SJSA1 (cell line): ENCODE measurements at places on chromosomes 12 and 14. TPM values are rescaled to one million over a fixed set of nuclear protein-coding genes. Genes with fewer than 3 reads are reported as not detected.

DNA sequence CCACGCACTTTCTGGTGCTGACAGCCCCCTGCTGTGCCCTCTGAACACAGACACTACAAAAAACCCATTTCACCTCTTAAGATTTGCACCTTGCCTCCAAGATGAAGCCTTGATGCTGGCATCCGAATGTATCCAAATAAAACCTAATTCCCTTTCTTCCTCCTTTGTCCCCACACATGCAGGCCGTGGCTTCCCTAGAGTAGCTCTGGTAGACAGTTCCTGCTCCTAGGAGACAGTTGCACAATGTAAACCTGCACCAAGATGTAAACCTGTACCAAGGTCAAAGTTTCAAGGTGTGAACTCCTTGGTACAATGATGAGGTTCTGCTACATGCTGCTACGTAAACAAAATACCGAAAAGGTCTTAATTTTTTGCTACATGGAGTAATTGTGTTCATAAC lies 625 bp upstream of the ABHD12B start:
- DNase-seq, result no peak

DNA sequence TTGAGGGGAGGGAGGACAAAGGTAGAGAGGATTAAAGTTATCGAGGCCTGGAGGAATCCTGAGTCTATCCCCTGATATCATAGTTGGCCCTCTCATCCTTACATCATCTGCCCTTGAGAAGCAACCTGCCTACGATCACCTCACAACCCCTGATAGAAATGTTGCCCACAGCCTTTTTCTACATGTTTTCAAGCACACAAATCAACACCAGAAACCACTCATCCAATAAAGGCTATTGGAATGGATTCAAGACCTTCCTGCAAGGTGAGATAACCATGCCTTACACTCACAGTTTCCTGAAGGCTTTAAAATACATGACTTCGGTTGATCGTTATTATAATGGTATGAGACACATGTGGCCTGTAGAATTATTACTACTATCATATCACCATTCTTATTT lies 175.7 kb upstream of the EGLN3 start:
- DNase-seq, result no peak

- peak; percentile 5 for DNase-seq
Observed at GRCh38 chr12:102095677-102096263, 24.1 kb downstream of the NUP37 start.

- DNase-seq, result no peak
Observed at GRCh38 chr12:111687255-111687654, 1.4 kb downstream of the ACAD10 start.

GRCh38 chr12:81502912-81503695 lies 256.0 kb downstream of the PPFIA2 start:
- no peak for DNase-seq

- no peak for DNase-seq
Observed at GRCh38 chr12:76708296-76708695, 55.6 kb upstream of the ZDHHC17 start.

DNA sequence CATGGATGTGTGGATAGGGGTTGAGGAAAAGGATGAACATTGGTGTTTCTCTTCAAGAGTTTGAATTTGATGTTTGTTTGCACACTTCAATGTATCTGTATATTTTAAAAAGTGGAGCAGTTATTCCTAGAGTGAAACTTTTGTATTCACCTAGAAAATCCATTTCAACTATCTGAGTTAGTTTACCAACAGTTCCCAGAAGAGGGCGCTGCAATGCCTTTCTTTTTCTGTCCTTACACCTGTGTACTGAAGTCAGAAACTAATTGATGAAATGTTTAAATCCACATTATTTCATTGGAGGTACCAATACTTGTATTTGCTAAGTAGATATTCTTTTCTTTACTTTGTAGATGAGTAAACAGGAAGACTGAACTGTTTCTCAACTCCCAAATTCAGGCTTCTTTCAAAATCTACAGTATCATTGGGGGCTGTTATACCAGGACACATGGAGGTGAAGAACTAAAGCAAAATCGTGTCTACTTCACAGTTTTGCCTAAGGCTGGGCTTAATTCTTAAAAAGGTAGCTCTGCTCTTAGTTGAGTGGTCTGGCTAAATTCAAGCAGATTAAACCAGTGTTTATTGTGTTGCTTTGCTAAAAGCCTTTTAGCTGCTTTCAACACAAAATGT lies 26.6 kb upstream of the KLRB1 start:
- no peak for DNase-seq

DNA sequence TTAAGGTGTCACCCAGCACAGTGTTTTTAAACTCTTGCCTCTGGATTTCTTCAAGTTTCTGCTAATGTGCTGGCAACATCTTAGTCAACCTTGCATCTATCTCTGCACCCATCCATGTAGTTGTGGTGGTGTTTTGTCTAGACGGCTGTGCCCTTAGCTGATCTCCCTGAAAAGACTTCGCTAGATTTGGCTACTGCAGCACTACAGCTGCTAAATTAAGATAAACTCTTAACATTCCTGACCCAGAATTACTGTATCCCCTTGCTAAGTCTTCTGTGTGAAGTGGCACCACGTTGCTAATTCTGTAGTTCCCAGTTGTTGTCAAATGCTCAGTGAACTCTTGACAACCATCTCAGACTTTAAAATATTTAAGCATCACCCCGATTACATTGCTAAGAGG lies 66.8 kb downstream of the SRGAP1 start:
- DNase-seq, result no peak

- DNase-seq, result no peak
Observed at GRCh38 chr14:79080040-79080439, 909.9 kb downstream of the NRXN3 start.

DNA sequence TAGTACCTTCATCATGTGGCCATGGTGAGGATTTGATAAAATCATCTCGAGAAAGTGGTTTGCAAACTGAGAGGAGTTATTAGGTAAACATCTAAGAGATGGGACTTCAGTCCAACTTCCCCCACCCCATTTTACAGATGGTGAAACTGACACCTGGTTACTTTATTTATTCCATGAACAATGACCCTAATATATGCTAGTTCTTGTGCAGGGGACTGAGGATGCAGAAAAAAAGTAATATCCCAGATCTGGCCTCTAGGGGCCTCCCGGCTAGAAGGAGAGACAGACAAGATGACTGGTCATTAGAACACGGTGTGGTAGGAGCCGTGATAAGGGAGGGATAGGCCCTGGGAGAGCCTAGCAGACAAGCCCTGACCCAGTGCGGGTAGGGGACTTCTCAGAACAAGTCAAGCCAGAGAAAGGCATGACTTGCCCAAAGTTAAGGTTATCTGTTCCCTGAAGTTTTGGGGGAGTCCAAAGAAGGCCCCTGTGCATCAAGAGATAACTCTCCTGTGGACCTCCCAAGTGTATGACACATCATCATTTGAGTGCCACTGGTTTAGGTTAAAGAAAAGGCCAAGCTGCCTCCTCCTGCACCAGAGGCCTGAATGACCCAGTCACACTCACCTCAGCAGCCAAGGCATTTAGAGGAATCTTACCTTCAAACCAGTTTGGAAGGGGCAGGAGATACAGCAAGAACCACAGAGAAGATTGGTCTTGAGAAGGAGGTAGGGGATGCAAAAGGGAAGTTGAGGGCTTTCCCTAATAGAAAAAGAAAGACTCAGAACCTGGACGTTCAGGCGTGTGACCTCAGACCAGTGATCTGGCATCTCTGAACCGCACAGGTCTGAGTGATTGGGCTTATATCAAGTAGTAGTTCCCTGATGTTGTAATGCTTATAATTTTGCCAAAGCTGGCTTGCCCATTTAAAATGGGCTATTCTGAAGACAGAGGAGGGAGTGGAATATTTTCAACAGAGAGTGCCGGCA lies 1.6 kb downstream of the CMKLR1 start:
- no peak for DNase-seq

GRCh38 chr12:39476894-39477293 lies 34.0 kb upstream of the KIF21A start:
- DNase-seq, result no peak

- DNase-seq, result no peak
Observed at GRCh38 chr12:132074216-132074615, 69.9 kb downstream of the DDX51 start.

DNA sequence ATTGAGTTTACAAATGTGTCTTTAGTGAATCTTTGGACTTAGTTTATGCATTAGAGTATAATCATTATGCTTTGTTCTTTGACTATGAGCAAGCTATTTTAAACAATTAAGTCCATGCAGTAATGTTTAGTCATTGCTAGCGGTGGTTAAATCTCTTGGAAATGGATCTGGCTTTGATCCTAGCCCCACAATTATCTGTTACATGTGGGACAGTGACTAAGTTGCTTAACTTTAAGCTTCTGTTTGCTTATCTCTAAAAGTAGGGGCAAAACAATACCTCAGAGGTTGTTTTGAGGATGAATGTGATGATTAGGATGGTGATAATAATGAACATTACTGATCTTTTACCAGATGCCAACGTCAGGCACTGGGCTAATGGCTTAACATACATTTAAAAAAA lies 124.2 kb downstream of the NPAS3 start:
- no peak for DNase-seq

DNA sequence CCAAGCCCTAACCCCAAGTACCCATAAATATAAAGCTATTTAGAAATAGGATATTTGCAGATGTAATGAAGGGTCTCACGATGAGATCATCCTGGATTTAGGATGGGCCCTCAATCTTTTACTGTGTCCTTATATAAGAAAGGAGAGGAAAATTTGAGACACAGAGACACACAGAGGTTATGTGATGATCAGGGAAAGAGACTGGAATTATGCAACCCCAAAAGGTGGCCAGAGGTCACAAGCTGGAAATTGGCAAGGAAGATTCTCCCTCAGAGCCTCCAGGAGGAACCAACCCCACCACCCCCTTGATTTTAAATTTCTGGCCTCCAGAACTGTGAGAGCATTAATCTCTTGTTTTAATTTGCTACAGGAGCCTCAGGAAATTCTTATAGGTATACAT lies 334.9 kb upstream of the PRICKLE1 start:
- DNase-seq, result no peak

GPRC5A gene
- total RNA-seq, result 1.6 and 2.8 TPM in 2 replicates

MGP gene
- total RNA-seq, result not detected in 2 replicates

GSG1 gene
- total RNA-seq, result 0.32 TPM in 1 of 2 replicates, not detected in the other

PLBD1 gene
- total RNA-seq, result not detected in 2 replicates

FAM90A1 gene
- total RNA-seq, result not detected in 2 replicates

CLEC2B gene
- total RNA-seq, result 70.8 and 96.8 TPM in 2 replicates

AQP2 gene
- total RNA-seq, result not detected in 2 replicates
